A673 (cell line): ENCODE measurements at places on chromosomes 13 and 19. TPM values are rescaled to one million over a fixed set of nuclear protein-coding genes. Genes with fewer than 3 reads are reported as not detected.
A peak's percentile ranks its signal among the peaks of the same experiment; 100 is the strongest.

- no peak for DNase-seq
Measured at GRCh38 chr13:32722340-32722739, 136.1 kb downstream of the PDS5B start.

ZNF682 gene
- total RNA-seq: not detected in 2 replicates

DNA sequence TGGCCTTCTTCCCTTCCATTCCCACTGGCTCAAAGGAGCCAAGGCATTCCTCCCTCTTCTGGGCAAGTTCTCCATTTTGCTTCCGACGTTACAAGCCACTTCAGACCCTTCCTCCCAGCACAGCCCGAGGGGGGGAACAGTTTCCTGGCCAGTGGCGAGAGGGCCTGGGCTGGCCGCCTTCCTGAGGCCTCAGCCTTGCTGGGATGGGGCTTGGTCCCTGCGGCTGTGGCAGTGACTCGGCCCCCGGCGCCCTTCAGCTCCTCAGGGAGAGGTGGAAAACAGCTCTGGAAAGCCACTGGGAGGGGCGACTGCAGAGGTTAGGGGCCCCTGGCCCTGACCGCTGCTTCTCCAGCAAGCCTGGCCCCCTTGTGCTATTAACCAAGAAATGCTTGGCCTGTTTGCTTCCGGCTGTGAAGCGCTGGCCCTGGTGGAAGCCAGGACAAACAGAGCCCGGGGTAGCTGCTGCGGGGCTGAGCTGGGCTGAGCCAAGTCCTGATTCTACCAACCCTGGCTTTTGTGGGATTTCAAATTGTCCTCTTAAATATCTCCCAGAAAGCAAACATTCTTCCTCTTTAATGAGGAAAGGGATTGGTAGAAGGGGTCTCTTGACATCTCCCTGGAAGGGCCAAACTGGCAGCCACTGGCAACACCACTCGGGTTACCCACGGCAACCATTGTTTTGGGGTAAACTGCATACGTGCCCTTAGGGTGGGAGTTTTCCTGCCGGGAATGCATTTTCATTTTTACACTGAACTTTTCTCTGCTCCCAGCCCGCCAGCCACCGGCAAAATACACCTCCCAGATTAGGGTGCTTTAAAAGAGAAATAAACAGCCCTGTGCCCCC is 38.7 kb downstream of the C13orf46 start:
- DNase-seq: no peak

GRCh38 chr19:13796301-13797057 is 1.2 kb downstream of the ZSWIM4 start:
- no peak for DNase-seq

ZNF793 gene
- total RNA-seq: 0.83 and 1.2 TPM in 2 replicates

- DNase-seq: no peak
Measured at GRCh38 chr19:7661744-7662538, 6.9 kb upstream of the RETN start.

SSC5D gene
- total RNA-seq: 1.4 and 2.2 TPM in 2 replicates

COL4A2 gene
- 184 and 193 TPM in 2 replicates for total RNA-seq

DNA sequence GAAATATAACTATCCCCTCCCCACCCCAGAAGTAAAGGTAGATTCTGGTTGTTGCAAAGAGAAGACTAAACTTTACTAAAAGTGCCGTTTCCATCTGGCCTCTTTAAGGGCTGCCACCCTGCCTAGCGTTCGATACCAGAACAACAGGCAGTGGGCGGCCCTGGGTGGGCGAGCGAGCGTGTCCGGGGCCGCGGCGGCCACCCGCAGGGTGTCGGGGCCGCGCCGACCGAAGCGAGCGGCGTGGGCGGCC is 2.6 kb downstream of the FGF9 start:
- peak; percentile 33 for DNase-seq

DNA sequence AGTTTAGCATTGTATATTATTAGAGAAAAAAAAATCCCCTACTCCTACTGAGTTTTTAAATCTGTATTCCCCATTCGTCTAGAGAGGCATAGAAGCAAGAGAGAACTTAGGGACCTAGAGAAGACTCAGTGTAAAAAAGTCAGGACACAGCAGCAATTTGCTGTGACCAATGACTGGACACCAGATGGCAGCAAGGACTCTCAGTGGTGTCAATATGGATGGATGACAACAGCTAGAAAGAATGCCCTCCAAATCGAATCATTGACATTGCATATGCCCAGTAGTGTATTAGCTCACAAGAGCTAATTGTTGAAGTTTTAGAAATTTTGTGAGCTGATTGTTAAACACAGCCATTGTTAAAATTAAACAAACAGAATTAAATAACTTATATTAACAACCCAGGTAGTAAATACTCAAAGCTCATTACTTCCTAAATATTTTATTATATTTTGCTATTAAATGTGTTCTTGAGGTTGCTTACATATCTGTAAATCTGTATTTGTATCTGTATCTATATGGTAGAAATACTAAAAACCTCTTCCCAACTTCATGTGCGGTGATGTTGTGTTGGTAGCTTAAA is 43.9 kb downstream of the SIAH3 start:
- DNase-seq: peak; percentile 73

- DNase-seq: no peak
Measured at GRCh38 chr19:49896863-49897621, at the start of gene IL4I1. Gene IL4I1 (minus strand): TSS chr19:49896887. CDS start chr19:49896160, 727 bp downstream.

GRCh38 chr19:33784432-33784831 is 12.2 kb upstream of the KCTD15 start:
- no peak for DNase-seq

DNA sequence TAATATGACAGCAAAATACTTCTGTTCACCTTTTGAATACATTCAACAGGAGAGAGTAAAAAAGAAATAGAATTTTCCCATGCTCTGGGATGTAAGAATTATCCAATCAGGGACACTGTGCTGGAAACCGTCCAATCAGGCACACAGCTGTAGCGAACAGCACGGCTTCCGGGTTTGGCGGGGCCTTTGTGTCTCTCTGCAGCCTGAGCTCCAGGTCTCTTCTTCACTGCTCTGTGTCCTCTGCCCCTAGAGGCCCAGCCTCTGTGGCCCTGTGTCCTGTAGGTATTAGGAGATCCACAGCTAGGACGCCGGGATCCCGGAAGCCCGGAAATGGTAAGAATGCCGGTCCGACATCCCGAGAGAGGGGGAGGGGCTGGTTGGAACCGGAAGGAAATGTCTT is 92.7 kb downstream of the ZNF737 start:
- DNase-seq: no peak

ZNF738 gene
- total RNA-seq: 26.3 and 27.2 TPM in 2 replicates

DNA sequence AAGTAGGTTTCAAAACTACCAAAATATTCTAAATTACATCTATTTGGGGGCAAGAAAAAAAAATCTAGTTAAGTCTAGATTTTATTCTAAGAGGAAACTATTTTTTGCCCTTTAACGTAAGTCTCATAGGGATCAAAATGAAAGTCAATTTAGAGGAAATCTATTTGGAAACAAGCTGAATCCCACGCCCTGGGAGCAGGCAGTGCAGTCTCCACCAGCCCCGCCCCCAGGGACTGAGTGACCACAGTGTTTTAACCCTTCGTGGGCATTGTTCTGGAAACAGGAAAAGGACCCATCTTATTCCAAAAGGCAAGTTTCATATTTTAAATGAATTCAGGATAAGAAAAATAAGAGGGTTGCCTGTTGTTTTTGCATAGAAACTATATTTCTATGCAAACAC is 209.7 kb downstream of the SPRY2 start:
- DNase-seq: peak; percentile 60

GRCh38 chr13:91111476-91112200 is 235.8 kb upstream of the MIR17HG start:
- DNase-seq: no peak

CPT1C gene
- 23.3 and 30.0 TPM in 2 replicates for total RNA-seq

DNA sequence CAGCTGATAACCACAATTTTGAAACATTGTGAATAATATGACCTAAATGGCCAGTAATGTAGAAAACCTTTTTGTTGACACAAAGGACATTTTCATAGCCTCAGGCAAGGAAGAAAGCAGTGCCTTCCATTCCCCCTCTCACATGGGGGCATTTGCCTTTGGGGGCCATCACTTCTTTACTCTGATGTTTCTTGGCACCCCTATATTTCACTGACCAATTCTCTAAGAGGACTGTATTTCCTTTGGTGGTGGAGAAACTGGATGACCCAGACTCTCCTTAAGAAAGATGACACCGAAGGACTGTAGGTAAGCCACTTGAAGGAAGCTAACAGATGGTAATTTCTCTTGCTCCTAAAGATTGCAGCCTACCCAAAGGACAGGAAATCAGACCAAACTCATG is 254.6 kb downstream of the DCLK1 start:
- DNase-seq: no peak

- peak; percentile 39 for DNase-seq
Measured at GRCh38 chr13:27607125-27607524, 13.2 kb downstream of the LNX2 start.

DNA sequence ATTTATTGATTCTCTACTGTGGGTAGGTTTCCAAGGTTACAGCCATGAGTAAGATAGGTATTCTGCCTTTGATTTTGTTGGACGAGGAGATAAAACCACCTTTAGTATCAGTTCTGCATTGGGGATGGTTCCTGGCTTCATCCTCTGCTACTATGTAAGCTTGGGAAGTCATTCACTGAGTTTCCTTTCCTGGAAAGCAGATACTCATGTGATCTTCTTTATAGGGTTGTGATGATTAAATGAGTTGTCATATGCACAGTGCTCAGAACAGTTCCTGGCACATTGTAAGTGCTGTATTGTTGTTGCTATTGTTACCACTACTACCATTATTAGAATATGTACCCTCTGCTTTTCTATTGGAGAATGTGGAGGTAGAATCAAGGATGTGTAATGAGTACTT is 13.1 kb upstream of the WTIP start:
- no peak for DNase-seq
